ENCODE measurements at places on chromosomes 4 and X.

- no peak for DNase-seq
Observed at GRCh38 chr4:84032372-84032771, 466.7 kb downstream of the NKX6-1 start.

DNA sequence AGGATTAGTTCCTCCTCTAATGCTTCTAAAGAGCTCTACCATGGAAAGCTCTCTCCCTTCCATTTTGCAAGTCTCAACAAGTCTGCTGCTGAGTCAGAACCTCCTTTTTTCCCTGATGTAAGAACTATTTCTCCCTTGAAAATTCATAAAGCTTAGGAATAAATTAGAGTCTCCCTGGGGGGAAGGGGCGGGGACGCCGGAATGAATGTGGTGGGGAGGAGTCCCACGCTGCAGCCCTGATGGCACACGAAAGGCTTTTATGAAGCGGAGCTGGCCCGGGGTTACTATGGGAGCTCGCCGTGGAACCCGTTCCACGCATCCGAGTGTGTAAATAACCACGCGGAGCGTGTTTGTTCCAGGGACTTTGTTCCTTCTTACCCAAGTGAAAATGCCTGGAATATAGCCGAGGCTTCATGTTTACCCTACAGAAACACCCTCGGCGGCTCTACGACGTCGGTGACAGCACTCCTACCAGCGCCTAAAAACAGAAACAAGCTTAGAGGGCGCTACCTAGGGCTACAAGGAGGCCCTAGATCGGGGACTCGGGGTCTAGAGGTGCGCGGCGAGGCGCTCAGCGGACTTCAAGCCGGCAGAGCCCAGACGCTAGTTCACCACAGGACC lies 923 bp upstream of the CPEB2 start:
- DNase-seq, result peak; percentile 97

DNA sequence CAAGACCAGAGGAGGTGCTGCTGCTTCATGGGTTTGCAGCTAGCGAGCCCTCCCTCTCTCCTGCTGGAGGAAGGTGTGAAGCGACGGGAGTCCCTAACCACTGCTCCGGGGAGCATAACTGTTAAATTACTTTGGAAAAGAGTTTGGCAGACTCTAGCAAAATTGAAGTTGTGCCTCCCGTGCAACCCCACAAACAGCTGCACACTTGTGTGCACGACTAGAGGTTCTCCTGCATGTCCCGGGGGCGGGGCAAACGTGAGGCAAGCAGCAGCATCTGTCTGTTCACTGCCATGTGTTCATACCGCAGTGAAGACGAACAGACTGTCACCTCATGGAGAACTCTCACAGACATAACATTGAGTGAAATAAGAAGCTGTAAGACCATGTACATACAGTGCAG lies 34.5 kb downstream of the TNIP2 start:
- DNase-seq, result no peak

DNA sequence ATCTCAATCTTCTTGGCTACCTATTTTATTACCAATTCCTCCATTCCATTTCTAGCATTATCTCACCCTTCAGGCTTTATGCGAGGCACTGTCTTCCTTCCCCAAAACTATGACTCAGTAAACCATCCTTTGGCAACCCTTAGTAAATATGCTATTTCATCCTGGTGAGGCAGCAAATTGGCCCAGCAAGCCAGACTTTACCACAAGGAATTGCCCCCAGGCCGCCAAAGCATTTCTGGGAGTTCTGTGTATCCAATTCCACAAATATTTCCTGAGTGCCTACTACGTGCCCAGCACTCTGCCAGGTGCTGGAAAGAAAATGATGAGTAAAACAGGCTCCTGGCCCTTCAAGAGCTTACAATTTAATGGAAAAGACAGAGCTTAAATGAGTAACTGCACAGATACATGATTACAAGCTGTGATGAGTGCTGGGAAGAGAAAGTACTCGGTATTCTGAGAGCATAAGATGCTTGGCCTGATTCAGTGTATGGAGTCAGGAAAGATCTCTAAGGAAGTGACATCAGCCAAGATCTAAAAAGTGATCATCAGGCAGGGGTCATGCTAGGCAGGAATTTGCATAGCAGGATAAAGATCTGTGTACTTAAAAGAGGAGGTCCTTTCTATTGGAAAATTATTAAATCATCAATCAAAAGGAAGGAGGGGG lies 193.8 kb downstream of the ADAMTS3 start:
- peak; percentile 81 for DNase-seq

GRCh38 chr4:52861171-52861823 lies 820 bp upstream of the RASL11B start:
- no peak for DNase-seq

DNA sequence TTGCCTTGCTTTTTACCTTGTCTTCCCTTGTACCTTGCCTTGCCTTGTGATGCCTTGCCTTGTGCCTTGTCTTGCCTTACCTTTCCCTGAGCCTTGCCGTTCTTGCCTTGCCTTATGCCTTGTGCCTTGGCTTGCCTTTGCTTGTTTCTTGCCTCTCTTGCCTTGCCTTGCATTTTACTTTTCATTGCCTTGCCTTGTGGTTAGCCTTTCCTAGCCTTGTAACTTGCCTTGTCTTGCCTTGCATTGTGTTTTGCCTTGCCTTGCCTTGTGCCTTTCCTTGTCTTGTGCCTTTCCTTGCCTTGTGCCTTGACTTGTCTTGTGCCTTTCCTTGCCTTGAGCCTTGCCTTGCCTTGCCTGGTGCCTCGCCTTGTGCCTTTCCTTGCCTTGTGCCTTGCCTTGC lies 84.6 kb downstream of the TAB3 start:
- peak; percentile 21 for DNase-seq

GRCh38 chr4:140738139-140738538 lies 18.0 kb downstream of the TBC1D9 start:
- DNase-seq, result no peak

GRCh38 chr4:102620697-102621497 lies 119.7 kb downstream of the NFKB1 start:
- peak; percentile 78 for DNase-seq

GRCh38 chrX:132353430-132353829 lies 134.2 kb upstream of the RAP2C start:
- DNase-seq, result no peak

GRCh38 chrX:118058924-118059323 lies 57.7 kb downstream of the KLHL13 start:
- peak; percentile 65 for DNase-seq

- no peak for DNase-seq
Observed at GRCh38 chr4:91128519-91128918, 1001.3 kb downstream of the CCSER1 start.

DNA sequence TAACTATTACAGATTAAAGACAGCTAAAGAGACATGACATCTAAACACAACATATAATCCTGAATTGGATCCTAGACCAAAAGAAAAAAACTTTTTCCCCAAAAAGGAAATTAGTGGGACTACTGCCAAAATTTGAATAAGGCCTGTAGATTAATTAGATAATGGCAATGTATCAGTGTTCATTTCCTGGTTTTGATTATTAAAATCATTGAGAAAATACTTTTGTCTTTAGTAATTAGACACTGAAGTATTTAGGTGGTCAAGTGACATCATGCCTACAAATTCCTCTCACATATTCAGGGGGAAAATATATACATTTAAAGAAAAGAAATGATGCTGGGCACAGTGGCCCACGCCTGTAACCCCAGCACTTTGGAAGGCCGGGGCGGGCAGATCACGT lies 10.4 kb upstream of the USO1 start:
- no peak for DNase-seq

DNA sequence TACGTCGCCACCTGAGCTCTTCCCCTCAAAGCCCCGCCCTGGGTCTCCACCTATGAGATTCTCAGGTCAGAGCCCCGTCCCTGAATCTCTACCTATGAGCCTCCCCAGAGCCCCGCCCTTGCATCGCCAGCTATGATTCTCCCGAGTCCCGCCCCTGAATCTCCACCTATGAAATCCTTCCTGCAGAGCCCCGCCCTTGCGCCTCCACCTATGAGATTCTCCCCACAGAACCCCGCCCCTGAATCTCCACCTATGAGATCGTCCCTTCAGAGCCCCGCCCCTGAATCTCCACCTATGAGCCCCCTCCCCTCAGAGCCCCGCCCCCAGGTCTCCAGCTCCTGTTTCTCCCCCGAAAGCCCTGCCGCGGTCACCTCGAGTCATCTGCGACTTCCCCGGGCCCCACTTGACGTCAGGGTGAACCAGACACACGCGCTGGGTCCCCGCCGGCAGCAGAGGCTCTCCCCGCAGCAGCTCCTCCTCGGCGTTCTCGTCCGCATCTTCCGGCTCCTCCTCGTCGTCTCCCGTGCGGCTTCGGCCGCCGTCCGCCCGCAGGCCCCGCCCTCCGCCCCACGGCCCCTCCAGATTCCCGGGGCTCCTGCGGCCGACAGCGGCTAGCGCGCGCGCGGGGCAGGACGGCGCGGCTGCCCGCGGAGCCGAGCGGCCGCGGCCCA lies 393 bp downstream of the GTPBP6 start:
- DNase-seq, result peak; percentile 97

GRCh38 chr4:1211891-1212545 lies 36.9 kb downstream of the CTBP1 start:
- no peak for DNase-seq

Measured in bronchial epithelial cell (primary cell).